Left ventricle myocardium inferior (tissue), 1 donor: ENCODE measurements at places on chromosomes 6 and 20. TPM values are rescaled to one million over a fixed set of nuclear protein-coding genes. Genes with fewer than 3 reads are reported as not detected.
A peak's percentile ranks its signal among the peaks of the same experiment; 100 is the strongest.

DNA sequence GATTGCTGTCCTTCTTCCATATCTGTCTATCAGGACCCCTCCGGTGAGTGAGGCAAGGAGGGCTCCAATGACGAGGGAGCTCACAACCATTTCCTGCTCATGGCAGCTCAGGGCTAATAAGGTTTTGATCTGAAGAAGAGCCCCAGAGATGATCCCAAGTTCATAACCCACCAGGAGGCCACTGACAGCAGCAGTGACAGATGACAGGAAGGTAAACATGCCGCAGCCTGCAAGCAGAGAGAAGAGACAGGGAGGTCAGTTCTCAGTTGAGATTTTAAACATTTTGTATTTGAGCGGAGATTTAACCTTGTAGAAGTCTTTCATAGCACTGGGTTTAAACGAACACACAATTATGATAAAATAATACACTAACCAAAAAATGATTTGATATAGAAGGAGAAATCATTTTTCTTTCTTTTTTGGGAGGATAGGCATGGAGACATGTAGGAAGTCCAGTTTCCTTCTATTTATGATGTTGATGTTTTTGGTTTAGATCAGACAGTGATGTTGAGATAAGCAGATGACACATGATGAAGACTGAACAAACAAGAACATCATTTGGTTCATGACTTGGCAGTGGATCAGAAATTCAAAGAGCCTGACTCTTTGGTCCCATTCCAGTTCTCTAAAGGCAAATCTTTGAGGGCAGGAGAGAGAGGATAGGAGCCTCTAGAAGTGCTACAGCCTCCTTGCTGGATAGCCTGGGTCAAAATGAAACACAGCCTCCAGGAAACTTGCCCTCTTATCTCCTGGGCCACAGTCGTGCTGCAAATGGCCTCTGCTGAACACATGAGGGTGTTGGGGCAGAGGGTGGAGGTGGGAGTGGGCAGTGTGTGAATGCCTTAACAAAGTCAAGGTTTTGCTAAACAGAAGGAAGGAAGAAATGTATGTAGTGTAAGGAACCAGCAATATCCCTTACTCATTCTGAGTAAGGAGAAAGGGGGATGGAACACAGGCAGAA is 22.6 kb downstream of the SLC2A12 start:
- H3K27me3 ChIP-seq, result no peaks in the 10 kb centered on the region
- H3K36me3 ChIP-seq, result peaks cover 15% of the 10 kb centered on the region
- peak overlapping the region; percentile 35 for H3K27ac ChIP-seq
- no peak for DNase-seq
- no peak overlapping the region for H3K4me3 ChIP-seq

BMP6 gene
- 5.2 TPM for total RNA-seq

DNA sequence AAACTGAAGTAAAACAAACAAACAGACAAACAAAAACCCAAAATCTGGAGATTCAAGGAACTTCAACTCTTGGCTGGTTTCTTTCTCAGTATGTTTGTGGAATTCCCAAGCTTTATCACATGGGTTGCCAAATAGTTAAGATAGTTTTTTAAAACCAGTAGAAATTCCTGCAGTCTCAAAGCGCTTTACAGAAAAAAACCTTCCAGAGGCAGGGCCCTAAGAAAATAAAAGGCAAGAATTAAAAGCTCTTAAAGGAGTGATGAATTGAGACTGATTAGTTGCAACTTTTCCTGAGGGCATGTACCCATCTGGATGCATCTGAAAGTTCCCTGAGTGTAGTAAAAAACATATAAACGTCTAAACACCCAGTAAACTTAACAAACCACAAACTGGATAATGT is 25.9 kb upstream of the PTCHD4 start:
- H3K36me3 ChIP-seq, result no peaks in the 10 kb centered on the region
- no peak for DNase-seq
- H3K27me3 ChIP-seq, result no peaks in the 10 kb centered on the region
- no peaks in the 10 kb centered on the region for H3K4me1 ChIP-seq

DNA sequence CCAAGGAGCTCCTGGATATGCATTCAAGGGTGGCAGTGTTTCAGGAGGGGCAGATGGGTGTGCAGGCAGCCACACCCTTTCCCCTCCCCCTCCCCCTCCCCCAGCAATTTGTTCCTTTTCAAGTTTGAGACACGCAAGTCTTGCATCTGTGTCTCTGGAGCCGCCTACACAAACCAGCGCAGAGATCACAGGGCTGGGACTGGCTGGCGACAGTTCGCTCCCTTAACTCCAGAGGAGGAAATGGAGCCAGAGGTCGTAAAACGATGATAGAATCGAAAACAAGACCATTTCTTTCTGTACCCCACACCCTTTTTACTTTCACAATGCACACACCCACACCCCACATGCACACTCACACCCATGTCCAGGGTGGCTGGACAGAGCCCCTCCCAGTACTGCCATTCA is 163.1 kb downstream of the LY86 start:
- no peak overlapping the region for H3K4me3 ChIP-seq
- H3K4me1 ChIP-seq, result peaks cover 55% of the 10 kb centered on the region
- DNase-seq, result no peak
- H3K27me3 ChIP-seq, result no peaks in the 10 kb centered on the region
- H3K27ac ChIP-seq, result peak overlapping the region; percentile 95

TAGAP gene
- total RNA-seq, result 1.2 TPM

- H3K4me3 ChIP-seq, result no peak overlapping the region
- no peaks in the 10 kb centered on the region for H3K36me3 ChIP-seq
- no peaks in the 10 kb centered on the region for H3K27me3 ChIP-seq
- DNase-seq, result no peak
- H3K4me1 ChIP-seq, result no peaks in the 10 kb centered on the region
These were observed 1005.5 kb upstream of the CITED2 start for GRCh38 chr6:140379919-140380318.

CD40 gene
- 6.8 TPM for total RNA-seq

GRCh38 chr20:53059848-53060247 is 87.7 kb downstream of the TSHZ2 start:
- H3K4me1 ChIP-seq, result no peaks in the 10 kb centered on the region
- H3K36me3 ChIP-seq, result no peaks in the 10 kb centered on the region
- DNase-seq, result no peak
- H3K4me3 ChIP-seq, result no peak overlapping the region

TXLNB gene
- total RNA-seq, result 137 TPM

DNA sequence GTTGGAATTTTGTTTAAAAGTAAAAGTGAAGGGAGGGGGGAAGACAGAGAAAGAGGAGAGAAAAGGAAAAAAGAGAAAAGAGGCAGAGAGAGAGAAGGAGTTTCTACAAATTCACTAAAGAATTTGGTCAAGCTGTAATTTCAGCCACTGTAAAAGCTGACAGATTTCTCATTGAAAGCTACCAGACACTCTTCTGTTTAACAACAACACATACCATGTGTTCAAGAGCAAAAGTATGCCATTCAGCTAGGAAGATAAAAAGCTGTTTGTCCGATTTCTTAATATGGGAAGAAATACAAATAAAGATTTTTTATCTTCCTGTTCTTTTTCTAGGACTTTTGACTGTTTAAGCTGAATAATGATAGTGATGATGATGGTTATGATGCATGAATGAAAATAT is 204.8 kb upstream of the RSPO3 start:
- DNase-seq, result no peak
- no peak overlapping the region for H3K4me3 ChIP-seq
- no peak overlapping the region for H3K27ac ChIP-seq
- no peaks in the 10 kb centered on the region for H3K4me1 ChIP-seq

DNA sequence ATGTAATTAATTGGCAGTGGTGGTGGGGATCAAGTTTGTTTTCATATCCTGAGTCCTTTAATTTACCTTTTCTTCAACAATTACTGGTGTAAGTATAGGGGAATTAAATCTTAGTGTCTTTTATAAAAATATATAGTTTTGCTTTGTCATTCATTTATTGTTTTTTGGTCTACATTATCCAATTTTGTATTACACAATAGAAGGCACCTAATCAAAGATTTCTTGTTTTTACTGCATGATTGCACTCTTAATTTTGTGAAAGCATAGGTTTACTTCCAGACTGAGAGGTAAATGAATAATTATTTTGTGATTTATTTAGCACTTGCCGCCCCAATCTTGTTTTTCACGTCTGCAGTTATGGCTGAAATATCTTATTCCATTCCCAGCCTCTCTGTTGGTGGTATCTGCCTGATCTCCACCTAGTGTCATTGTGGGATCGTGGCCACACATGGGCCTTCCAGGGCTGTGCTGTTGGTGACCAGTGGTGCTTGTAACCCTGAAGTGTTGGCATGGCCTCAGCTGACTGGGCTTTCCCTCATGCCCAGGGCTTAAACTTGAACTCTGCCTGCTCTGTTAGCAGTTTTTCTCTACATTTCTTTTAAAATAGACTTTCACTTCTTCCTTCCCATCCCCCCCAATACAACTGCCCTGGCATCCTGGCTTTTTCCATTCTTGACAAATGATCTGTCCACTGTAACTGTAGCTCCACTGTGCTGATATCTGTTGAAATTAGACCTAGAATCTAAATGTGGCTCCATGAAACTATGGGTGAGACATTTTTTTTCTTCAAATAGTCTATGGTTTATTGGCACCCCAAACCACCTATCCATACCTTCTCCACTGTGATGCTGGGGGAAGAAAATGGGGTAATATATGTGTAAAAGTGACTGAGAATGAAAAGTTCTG is 24.8 kb downstream of the E2F3 start:
- no peak for DNase-seq
- H3K27me3 ChIP-seq, result no peaks in the 10 kb centered on the region
- H3K4me3 ChIP-seq, result no peak overlapping the region
- peaks cover 37% of the 10 kb centered on the region for H3K4me1 ChIP-seq

GRCh38 chr6:159913375-159913774 is 22.6 kb downstream of the MAS1 start:
- no peak overlapping the region for H3K4me3 ChIP-seq
- H3K4me1 ChIP-seq, result no peaks in the 10 kb centered on the region
- no peak overlapping the region for H3K27ac ChIP-seq

DNA sequence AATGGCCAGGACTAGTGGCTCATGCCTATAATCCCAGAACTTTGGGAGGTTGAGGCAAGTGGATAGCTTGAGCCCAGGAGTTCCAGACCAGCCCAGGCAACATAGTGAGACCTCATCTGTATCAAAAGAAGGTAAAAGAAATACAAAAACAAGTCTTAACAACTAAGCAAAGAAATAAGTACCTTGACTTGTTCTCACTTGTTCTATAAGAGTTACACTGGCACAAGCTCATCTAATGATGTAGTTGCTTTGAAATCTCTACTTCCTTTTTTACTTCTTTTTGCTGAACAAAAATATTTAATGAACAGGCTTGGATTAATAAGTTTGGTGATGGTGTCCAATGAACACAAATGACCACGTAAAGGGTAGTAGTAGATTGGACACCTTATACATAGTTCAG is 72.2 kb downstream of the SGK1 start:
- H3K4me1 ChIP-seq, result peaks cover 14% of the 10 kb centered on the region
- no peaks in the 10 kb centered on the region for H3K36me3 ChIP-seq
- H3K27me3 ChIP-seq, result no peaks in the 10 kb centered on the region
- no peak overlapping the region for H3K27ac ChIP-seq
- no peak for DNase-seq

DNA sequence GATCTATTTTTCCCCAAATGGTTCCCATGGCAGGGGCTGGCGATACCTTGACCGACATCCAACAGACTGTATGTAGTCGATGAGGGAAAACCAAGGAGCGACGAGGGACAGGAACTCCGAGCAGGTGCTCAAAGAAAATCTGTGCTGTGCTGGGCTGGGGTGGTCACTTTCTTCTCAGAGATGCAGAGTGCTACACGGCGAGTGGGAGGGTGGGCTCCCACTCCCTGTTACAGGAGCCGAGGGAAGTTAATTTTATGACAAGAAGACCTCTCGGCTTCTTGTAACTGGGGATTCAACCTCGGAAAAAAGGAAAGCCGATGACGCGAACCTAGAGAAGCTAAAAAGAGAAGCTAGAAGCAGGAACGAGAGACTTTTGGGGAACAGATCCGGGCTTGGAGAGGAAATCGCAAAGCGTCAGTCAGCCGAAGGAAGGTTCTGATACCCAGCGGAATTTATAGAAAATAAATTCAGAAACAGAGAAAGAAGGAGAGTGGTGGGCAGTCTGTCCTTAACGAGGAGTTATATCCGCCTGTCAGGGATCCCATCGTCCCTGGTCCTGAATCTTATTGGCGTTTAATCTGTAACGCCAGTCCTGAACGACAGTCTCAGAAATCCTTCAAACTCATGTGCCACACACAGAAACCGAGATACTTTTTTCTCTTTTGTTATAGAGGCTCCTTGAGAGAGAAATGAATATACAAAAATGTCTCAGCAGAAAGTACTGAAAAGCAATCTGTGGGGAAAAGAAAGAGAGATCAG is 84.6 kb upstream of the ZNF322 start:
- no peak overlapping the region for H3K4me3 ChIP-seq
- H3K36me3 ChIP-seq, result no peaks in the 10 kb centered on the region

RIMS4 gene
- total RNA-seq, result 0.11 TPM

DNA sequence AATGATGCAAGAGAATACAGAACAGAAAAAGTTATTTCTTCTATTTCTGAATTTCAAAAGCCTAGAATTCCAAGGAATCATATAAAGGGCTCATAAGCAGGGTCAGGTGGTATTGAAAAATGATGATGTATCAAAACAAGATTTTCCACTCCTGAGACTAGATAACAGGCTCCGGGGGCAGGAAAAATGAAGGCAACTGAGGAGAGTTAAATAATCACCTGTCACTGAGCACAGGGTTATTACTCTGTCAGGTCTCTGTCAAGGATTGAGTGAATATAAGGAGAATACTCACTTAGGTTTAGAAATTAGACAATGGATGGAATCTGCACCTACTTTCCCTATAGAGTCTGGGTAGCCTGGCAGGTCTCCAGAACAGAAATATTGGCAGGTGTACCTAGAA is 76.1 kb upstream of the KHDRBS2 start:
- no peaks in the 10 kb centered on the region for H3K36me3 ChIP-seq
- no peak overlapping the region for H3K4me3 ChIP-seq
- H3K27me3 ChIP-seq, result no peaks in the 10 kb centered on the region
- H3K27ac ChIP-seq, result no peak overlapping the region

DNA sequence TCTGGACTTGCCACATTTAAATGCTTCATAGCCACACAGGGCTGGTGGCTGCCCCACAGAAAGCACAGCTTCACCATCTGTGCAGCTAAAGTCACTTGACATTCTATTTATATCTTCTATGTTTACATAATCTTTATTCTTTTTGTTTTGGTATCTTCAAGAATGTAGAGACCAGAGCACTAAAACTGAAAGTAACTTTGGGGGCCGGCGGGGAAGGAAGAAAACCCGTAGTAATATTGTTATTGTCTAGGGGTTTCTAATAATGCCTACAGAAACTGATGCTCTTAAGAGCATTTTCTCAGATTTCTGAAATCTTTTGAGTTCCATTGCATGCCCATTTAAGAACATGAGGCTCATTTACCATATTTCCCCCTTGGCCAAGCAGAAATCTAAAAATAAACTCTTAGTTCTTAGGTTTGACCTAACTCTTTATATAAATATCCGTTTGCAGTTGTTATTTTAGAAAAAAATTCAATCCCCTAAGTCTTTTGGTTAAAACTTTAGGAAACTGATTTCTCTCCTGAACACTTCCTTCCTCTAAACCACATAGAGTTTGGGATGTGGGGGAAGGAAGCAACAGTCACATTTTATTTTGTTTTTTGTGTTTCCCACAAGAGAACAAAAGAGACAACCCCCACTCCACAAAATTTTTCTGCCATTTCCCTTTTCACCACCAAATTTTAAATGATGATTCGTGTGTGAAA is 207.6 kb downstream of the OGFRL1 start:
- peak overlapping the region; percentile 68 for H3K27ac ChIP-seq
- no peaks in the 10 kb centered on the region for H3K36me3 ChIP-seq
- H3K4me1 ChIP-seq, result peaks cover 23% of the 10 kb centered on the region
- H3K27me3 ChIP-seq, result no peaks in the 10 kb centered on the region
- peak overlapping the region; percentile 53 for H3K4me3 ChIP-seq

GRCh38 chr6:21740376-21741124 is 147.0 kb downstream of the SOX4 start:
- H3K4me3 ChIP-seq, result no peak overlapping the region
- H3K4me1 ChIP-seq, result peaks cover 24% of the 10 kb centered on the region
- no peak for DNase-seq
- peak overlapping the region; percentile 22 for H3K27ac ChIP-seq
- no peaks in the 10 kb centered on the region for H3K36me3 ChIP-seq
